Left cardiac atrium (tissue), 4 donors: ENCODE measurements at places on chromosomes 1 and 21. TPM values are rescaled to one million over a fixed set of nuclear protein-coding genes. Genes with fewer than 3 reads are reported as not detected.

The C1orf21 gene
- 61.3 TPM for total RNA-seq

The B3GALT2 gene
- total RNA-seq, result 48.6 TPM

The NEGR1 gene
- 18.8 TPM for total RNA-seq

The EFNA4 gene
- 2.7 TPM for total RNA-seq

The NCAM2 gene
- 4.8 TPM for total RNA-seq

The SLC2A1 gene
- total RNA-seq, result 10.9 TPM

The SLAMF9 gene
- not detected for total RNA-seq

The FMO5 gene
- total RNA-seq, result 1.6 TPM

The ZMYND12 gene
- total RNA-seq, result 0.65 TPM

The MCOLN3 gene
- total RNA-seq, result 7.6 TPM

The GJA4 gene
- total RNA-seq, result 35.1 TPM

The LMX1A gene
- total RNA-seq, result not detected

The RNF186 gene
- total RNA-seq, result not detected

The CD1E gene
- total RNA-seq, result not detected
